ENCODE measurements at places on chromosomes 2 and 18.

DNA sequence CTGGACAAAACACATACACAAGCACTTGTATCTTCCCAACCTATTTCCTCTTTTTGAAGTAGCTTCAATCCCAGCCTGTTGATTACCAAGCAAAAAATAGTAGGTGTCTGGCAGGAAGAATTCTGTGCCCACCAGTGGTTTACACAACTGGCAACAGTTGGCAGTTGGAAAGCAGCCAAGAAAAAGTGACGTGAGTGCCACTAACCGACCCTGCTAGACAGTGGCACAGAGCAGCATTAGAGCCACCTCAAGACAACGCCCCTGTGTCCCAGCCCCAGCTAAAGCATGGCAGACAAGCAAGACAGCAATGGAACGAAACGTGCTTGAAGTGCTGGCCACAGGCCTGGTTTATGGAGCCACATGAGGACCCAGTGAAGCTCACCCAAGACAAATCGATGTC is 379.6 kb downstream of the FBXO15 start:
- no peak for DNase-seq

DNA sequence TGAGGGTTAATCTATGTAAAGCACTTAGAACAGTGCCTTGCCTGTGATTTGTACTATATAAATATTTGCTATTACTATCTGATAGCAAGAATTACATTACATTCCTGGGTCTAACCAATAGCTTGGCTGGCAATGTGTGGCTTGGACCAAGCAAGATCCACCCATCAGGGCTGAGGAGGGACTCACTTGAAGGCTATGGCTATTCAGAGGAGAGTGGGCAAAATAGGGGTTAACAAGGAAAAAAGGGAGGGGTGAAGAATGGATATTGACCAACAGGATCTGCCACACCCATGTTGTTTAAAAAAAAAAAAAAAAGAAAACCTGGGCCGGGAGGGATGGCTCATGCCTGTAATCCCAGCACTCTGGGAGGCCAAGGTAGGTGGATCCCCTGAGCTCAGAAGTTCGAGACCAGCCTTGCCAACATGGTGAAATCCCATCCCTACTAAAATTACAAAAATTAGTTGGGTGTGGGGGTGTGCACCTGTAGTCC is 20.0 kb upstream of the TMBIM1 start:
- DNase-seq = no peak

GRCh38 chr18:67766930-67767329 is 250.4 kb upstream of the DSEL start:
- DNase-seq = no peak

DNA sequence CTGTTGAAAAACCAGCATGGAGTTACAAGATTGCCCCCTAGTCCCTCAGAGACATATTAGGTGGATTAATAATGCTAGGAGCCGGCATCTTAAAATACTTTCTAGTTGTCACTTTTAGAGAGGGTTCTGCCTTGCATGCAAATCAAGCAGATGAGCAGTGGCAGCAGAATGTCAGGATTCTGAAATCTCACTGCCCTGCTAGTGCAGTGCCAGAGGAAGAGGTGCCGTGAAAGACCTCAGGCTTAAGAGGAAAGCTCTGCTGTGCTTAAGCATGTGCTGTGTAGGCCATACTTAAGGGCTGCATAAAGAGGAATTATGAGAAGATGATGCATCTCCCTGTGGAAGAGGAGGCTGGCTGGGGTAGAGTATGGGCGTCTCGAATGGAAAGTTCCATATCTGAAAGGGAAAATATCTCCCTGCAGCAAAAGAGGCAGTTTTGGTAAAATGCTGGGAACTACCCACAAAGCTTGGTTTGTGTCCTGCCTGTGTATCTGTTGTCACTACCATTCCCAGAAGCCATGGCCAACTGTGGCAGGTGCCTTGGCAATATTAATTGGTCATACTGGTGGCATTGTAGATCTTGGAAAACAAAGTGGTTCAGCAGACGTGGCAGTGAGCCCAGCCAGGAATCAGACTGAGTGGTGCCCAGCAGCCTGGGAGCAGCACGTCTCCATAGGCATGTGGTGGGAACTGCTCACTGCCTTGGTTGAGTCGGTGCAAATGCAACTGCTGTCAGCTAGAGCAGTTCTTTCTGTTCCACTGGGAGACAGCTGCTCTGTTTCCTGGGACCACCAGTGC is 131.9 kb downstream of the EVA1A start:
- DNase-seq = no peak

DNA sequence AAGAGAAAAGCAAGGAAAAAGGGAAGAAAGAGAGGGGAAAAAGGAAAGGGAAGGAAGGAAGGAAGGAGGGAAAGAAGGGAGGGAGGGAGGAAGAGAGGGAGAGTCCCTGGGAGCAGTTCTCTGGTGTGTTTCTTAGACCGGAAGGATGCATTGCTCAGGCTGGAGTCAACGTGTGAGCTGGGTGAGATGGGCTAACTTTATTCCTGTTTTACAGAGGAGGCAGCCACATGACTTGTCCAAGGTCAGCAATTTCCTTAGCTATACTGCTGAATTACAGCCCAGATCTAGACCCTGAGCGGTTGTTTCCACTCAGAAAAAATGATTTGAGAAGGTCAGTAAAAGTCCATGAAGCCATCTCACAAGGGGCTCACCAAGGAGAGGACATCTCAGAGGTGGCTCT is 86.6 kb upstream of the APCDD1 start:
- no peak for DNase-seq

- no peak for DNase-seq
Measured at GRCh38 chr2:160871953-160872352, 288.3 kb upstream of the TANK start.

- no peak for DNase-seq
Measured at GRCh38 chr2:136486115-136486514, 279.2 kb upstream of the THSD7B start.

DNA sequence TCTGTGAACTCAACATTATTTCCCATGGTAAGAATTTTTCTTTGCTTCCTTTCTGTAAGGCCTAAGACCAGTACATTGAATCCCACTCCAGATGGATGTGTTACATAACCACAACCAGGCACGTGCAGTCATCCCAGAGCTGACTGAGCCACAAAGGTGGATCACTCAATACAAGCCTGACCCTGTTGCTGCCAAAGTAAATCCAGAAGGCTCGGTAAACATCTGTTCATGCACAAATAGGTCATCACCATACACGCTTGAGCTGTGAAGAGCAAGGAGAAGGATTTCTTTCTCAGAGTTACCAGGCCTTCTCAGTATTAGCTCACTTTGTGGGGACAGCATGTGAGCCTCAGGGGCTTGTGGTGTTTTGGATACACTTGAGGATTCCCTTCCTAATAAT is 791.4 kb upstream of the FANCL start:
- DNase-seq = peak; percentile 97

Measured in NCI-H524 (cell line).